ENCODE measurements at places on chromosomes 11 and 22. TPM values are rescaled to one million over a fixed set of nuclear protein-coding genes. Genes with fewer than 3 reads are reported as not detected.
A peak's percentile ranks its signal among the peaks of the same experiment; 100 is the strongest.

DNA sequence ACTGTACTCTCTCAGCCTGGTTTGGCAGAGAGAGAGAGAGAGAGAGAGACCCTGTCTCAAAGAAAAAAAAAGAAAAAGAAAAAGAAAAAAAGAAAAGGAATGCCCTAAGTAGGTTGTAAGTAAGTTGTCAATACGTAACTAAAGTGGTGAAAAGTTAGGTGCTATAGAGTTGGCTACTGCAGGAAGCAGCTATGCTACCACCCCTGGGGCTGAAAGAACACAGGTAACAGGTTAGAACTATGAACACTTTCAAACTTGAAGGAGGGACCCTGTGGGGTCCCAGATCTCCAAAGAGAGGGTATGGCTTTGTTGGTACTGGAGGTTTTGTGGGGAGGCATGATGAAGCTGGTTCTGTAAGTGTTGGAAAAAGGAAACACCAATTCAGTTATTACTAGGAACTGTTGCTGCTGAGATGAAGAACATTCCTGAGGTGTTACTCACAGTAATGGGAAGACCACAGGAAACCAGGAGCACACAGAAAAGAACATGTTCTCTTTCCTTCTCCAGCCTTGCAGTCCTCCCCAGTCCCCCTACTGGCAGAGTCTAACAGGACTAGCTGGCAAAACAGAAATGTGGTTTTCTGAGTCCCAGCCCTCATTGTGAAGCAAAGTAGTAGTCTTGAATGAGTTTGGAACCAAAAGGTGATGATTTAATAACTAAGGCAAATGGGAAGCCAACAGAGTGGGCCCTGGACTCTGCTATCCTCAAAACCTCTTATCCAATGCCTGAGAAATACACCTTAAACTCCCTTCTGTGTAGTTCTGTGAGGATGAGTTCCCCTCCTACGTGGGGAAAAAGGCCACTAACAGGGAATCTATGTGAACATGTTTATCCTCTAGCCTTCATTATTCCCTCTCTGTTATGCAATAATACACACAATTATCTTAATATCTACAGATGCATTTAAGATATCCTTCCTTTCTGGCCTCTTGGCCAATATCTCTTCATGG is 427.0 kb upstream of the DDI1 start:
- no peaks in the 10 kb centered on the region for H3K36me3 ChIP-seq
- no peak overlapping the region for H3K27ac ChIP-seq
- no peak overlapping the region for H3K4me3 ChIP-seq
- H3K4me1 ChIP-seq = no peaks in the 10 kb centered on the region

DNA sequence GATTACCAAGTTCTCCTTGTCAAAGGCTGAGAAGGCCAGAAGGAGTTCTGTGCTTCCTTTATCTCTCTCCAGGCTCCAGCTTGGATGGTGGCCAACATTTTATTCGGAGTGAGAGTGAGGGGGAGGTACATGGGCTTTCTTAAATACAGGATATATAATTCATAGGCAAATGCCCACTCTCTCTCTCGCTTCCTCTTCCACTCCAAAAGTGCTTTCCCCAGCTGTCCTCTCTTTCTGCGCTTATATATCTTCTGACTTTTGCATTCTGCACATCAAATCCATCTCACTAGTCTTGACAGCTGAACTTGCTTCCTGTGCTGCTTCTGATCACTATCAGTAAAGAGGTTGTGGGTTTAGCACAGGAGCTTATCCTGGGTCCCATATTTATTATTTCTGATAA is 125.4 kb upstream of the ARHGAP20 start:
- no peak for DNase-seq
- no peaks in the 10 kb centered on the region for H3K4me1 ChIP-seq
- H3K4me3 ChIP-seq = no peak overlapping the region
- no peaks in the 10 kb centered on the region for H3K27me3 ChIP-seq

TRIM48 gene
- total RNA-seq = not detected

DNA sequence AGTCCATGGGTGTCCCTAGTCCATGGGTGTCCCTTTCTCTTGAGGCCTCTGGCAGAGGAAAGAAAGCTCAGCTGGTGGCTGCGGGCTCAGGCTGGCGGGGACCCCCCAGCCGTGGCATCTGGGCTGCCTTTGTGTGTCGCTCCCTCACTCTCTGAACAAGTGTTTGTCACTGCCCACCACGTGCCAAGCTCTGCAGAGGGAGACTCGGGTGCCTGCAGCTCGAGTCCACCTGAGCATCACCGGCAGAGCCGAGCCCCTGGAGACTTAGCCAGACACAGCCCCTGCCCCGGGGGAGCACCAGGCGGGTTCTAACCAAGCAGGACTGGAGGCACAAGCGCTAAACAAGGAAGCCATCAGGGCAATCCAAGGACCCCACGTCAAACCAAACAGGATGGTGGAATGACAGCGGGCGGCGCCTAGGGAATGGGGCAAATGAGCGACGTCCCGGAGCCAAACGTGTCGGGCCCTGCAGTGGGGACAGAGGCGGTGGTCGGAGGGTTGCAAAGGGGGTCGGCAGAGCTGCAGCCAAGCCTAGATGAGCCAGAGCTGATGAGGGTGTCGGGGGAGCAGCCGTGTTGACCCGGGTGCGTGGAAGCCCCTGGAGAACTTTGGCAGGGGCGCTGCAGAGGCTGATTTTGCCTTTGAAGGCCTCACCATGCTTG is 2.1 kb upstream of the GRAMD4 start:
- no peak overlapping the region for H3K27ac ChIP-seq
- no peaks in the 10 kb centered on the region for H3K27me3 ChIP-seq
- DNase-seq = peak; percentile 66
- H3K4me3 ChIP-seq = no peak overlapping the region
- H3K4me1 ChIP-seq = no peaks in the 10 kb centered on the region
- no peaks in the 10 kb centered on the region for H3K36me3 ChIP-seq

GRCh38 chr11:30763951-30764350 is 177.8 kb upstream of the MPPED2 start:
- no peaks in the 10 kb centered on the region for H3K36me3 ChIP-seq
- H3K4me1 ChIP-seq = no peaks in the 10 kb centered on the region
- no peak overlapping the region for H3K4me3 ChIP-seq
- DNase-seq = no peak

LRRC55 gene
- total RNA-seq = not detected

DNA sequence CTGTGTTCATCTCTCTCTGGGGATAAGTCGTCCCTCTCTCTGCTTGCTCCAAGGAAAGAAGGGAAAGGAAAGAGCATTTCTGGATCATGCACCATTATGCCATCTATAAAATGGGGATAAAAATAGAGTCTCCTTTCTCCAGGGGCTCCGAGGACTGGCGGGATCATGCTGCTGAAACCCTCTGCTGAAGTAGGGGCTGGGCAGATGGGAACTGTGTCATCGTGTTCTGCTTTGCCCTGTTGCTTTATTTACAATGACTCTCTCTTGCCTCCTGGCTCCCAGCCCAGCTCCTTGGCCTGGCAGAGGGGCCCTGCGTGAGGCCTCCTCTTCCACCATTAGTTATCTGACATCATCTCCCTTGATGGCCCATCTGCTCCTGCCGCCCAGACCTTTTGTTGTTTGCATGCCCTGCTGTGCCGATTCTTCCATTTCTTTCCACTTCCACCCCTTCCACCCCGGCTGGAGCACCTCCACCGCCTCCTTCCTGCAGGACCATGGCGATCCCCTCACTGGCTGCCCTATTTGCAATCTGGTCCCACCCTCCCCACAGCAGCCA is 200.9 kb downstream of the MYO18B start:
- H3K27ac ChIP-seq = no peak overlapping the region
- no peaks in the 10 kb centered on the region for H3K27me3 ChIP-seq
- DNase-seq = no peak
- H3K36me3 ChIP-seq = peaks cover 2% of the 10 kb centered on the region
- no peak overlapping the region for H3K4me3 ChIP-seq
- H3K4me1 ChIP-seq = no peaks in the 10 kb centered on the region

GRCh38 chr22:38740116-38740723 is 15.6 kb downstream of the SUN2 start:
- no peak overlapping the region for H3K4me3 ChIP-seq
- H3K27ac ChIP-seq = no peak overlapping the region
- DNase-seq = no peak
- H3K4me1 ChIP-seq = no peaks in the 10 kb centered on the region

- no peak overlapping the region for H3K27ac ChIP-seq
- no peak for DNase-seq
- H3K4me3 ChIP-seq = no peak overlapping the region
- H3K4me1 ChIP-seq = no peaks in the 10 kb centered on the region
- no peaks in the 10 kb centered on the region for H3K36me3 ChIP-seq
- no peaks in the 10 kb centered on the region for H3K27me3 ChIP-seq
These were observed 119.0 kb downstream of the LDLRAD3 start for GRCh38 chr11:36062796-36063365.

ARHGEF17 gene
- 159 TPM for total RNA-seq

OR2AG1 gene
- total RNA-seq = not detected

PTS gene
- 48.3 TPM for total RNA-seq

DNA sequence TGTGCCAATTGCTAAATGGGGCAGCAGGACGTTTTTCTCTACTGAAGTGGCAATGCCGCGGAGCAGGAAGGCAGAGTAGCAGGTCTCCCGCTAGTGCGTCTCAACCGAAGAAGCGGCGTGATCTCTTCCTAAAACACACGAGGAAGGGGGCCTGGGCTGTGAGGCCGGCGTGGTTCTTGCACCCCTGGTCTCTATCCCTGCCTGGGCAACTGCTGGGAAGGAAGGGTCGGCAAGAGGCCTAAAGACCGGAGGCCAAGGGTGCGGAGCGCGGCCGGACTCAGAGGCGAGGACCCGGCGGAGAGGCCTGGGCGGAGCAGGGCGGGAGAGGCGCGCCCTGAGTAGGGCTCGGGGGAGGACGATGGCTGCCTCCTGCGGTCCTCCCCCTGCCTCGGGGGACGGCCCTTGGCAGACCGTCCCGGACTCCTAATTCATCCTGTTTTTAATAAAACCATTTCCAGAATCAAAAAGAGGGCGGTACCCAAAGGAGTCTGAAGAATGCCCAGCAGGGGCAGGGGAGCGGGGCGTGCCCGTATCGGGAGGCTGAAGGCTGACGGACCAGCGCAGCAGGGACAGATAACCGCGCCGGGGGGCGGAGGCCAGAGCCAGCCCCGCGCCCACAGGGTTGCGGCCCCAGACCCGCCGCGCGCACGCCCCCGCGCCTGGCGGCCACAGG is 572 bp upstream of the APLP2 start:
- peak; percentile 89 for DNase-seq
- no peaks in the 10 kb centered on the region for H3K36me3 ChIP-seq
- no peaks in the 10 kb centered on the region for H3K27me3 ChIP-seq
- H3K4me3 ChIP-seq = peak overlapping the region; percentile 57

TYMP gene
- total RNA-seq = 99.2 TPM

DNA sequence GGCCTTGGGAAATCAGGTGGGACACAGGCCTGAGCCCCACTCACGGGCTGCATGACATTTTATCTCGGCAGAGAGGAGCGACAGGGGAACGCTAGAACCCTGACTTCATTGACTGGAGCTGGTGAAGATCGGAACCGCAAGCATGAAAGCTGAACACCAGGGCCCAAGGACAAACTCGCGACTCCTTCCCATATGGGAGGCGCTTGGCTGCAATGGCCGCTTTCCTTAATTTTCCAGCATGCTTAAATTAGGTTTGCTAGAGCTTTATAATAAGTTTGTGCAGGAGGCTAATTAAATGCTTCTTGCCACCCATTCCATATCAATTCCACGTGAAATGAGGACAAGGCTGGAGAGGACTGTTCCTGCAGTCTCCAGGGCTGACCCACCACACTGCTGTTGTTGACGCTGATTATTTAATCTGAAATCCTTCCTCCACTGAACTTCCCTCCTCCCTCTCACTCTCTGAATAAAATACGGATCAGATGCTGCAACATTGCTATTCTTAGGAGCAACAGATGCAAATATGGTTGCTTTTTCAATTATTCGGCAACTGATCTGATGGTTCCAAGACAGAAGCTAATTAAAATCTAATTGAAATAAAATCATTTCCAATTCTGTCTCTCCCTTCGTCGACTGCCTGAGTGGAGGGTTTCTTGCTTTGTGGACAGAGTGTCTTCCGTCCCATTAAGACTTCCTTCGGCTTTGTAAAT is 692.9 kb downstream of the OPCML start:
- no peaks in the 10 kb centered on the region for H3K27me3 ChIP-seq
- H3K4me3 ChIP-seq = no peak overlapping the region
- DNase-seq = no peak
- H3K4me1 ChIP-seq = no peaks in the 10 kb centered on the region

GRCh38 chr11:3920148-3920852 is 64.8 kb downstream of the STIM1 start:
- no peaks in the 10 kb centered on the region for H3K4me1 ChIP-seq
- no peak overlapping the region for H3K4me3 ChIP-seq
- DNase-seq = peak; percentile 55
- no peak overlapping the region for H3K27ac ChIP-seq
- no peaks in the 10 kb centered on the region for H3K27me3 ChIP-seq

SYT8 gene
- 0.75 TPM for total RNA-seq

GRCh38 chr11:82794490-82794889 is 60.8 kb upstream of the FAM181B start:
- H3K27me3 ChIP-seq = no peaks in the 10 kb centered on the region
- no peak overlapping the region for H3K4me3 ChIP-seq
- H3K27ac ChIP-seq = no peak overlapping the region
- H3K4me1 ChIP-seq = no peaks in the 10 kb centered on the region
- no peaks in the 10 kb centered on the region for H3K36me3 ChIP-seq
- DNase-seq = no peak

GRCh38 chr11:9506489-9507276 is 45.9 kb downstream of the ZNF143 start:
- H3K27me3 ChIP-seq = no peaks in the 10 kb centered on the region
- no peak overlapping the region for H3K27ac ChIP-seq
- H3K36me3 ChIP-seq = no peaks in the 10 kb centered on the region
- H3K4me1 ChIP-seq = no peaks in the 10 kb centered on the region
- DNase-seq = peak; percentile 78
- H3K4me3 ChIP-seq = no peak overlapping the region

RASGRP2 gene
- 52.6 TPM for total RNA-seq

WBP2NL gene
- 2.9 TPM for total RNA-seq

DNA sequence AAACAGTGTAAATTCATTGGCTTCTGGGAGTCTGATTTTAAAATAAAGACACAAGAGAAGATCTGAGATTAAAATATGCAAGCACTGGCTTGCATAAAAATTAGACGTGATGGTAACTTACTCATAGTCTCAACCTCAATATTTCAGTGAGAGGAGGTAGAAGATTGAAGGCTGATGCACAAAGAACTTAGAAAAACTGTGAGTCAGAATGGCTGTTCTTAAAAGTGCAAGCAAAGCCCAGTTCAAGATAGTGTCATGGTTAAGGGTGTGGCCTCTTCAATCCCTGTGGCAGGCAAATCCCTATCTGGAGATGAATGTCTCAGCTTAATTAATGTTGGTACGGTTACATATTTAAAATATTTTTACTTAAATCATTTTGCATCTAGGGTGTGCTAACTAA is 33.6 kb upstream of the FIBIN start:
- no peak overlapping the region for H3K27ac ChIP-seq
- H3K27me3 ChIP-seq = no peaks in the 10 kb centered on the region
- no peak for DNase-seq
- H3K4me3 ChIP-seq = no peak overlapping the region
- no peaks in the 10 kb centered on the region for H3K36me3 ChIP-seq

ZBED5 gene
- total RNA-seq = 63.8 TPM
